ENCODE measurements at places on chromosomes 2 and 18.

- no peak for DNase-seq
These were observed 1411.5 kb upstream of the ACVR2A start for GRCh38 chr2:146433116-146433875.

GRCh38 chr18:6352275-6352674, 62.4 kb downstream of the L3MBTL4 start:
- DNase-seq = no peak

GRCh38 chr18:79510046-79510685, 114.4 kb downstream of the NFATC1 start:
- no peak for DNase-seq

- DNase-seq = no peak
These were observed 53.1 kb downstream of the HPCAL1 start for GRCh38 chr2:10355471-10356438.

DNA sequence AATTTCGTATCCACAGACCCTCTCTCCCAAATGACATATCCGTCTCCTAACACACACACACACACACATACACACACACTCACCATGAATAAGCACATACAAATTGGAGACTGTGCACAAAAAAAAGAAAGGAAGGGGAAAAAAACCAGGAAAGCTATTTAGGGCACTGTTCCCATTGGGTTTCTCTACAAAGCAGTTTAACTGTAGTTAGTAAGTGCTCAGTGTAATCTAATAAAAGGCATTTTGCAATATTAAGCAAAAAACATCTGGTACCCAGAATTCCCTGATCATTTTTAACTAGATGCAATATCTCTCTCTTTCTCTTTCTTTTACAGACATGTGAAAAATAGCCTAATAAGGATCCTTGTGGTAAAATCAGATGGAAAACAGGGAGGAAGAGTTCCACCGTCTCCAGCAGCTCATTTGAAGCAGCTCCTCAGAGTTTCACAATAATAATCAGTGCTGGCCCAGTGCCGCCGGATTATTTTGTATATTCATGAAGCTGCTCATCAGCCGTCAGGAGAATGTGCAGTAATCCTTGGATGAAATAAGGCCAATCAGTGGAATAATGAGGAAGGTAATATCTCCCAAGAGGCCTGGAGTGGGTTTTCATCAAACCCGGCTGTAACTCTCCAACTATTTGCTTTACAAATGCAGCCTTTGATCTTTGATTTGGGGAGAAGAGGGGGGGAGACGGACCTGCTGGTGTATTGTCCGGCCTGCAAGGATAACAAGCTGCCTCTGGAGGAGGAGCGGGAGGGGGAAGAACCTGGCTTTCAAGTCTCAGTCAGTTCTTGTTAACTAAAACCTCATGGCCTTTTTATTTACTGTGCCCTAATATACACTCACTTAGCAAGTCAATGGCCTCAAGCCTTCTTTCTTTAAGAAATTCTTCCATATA, 227.6 kb upstream of the SMIM21 start:
- no peak for DNase-seq

GRCh38 chr2:224023188-224023587, 15.9 kb downstream of the SERPINE2 start:
- no peak for DNase-seq

- no peak for DNase-seq
These were observed 223.1 kb downstream of the RBM43 start for GRCh38 chr2:151038516-151038915.

DNA sequence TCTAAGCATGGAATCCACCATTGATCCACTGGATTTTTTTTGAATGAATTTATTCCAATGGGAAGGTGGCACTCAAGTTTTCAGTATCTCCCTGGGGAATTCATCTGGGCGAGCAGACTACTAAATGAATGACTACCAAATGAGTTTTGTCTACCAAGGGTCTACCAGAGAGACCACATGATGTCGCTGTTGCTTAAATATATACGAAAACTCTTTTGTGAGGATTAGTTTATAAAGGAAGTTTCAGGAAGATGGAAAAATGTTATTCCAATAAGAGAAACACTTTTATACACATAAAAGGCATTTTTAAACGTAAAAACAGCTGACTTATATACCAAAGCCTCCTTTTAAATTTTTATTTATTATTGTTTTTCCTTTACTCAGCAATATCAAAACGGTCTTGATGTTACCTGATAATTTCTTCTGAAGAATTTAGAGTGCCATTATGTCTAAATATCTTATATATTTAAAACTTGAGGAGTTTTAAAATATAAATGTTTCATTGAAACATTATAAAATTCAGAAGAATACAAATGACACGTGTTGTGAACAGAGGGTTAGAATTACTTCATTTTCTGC, 139.7 kb downstream of the HRH4 start:
- DNase-seq = no peak

GRCh38 chr2:232351686-232352510, 26.7 kb upstream of the ALPP start:
- no peak for DNase-seq

DNA sequence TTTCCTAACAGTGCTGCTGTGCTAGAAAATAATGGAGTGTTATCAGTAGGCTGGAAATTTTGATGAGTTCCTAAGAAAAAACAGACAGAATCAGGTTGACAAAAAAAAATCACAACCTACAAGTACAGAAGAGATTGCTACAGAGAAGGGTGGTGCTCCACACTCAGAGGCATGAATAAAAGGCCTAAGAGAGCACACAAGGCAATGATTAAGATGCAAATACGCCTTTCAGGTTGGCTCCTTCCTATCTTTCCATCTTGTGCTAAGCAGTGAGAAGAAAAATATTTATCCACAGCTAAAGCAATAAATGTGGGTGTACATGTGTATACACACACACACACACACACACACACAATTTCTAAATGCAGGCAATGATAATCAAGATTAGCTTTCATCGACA, 130.6 kb upstream of the UBE2E3 start:
- no peak for DNase-seq

GRCh38 chr2:170660409-170660808, 54.7 kb upstream of the SP5 start:
- no peak for DNase-seq

DNA sequence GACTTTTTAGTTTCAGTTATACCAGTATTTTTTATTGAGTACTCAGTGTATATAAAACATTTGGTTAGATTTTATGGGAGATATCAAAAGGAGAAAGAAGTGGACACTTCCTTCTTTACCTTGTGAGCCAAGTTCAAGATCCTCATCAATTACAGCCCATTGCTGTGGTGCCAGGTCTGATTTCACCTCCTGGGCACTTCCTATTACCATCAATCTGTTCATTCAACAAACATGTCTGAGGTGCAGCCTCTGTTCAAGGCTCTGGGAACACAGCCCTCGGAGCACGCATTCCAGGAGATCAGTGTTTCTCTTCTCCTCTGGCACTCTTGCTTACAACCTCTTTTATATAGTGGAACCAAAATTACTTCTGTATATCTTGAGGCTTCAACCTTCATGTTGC, 171.4 kb upstream of the ALPP start:
- DNase-seq = no peak

- no peak for DNase-seq
These were observed 308.3 kb upstream of the EPAS1 start for GRCh38 chr2:45988879-45989278.

DNA sequence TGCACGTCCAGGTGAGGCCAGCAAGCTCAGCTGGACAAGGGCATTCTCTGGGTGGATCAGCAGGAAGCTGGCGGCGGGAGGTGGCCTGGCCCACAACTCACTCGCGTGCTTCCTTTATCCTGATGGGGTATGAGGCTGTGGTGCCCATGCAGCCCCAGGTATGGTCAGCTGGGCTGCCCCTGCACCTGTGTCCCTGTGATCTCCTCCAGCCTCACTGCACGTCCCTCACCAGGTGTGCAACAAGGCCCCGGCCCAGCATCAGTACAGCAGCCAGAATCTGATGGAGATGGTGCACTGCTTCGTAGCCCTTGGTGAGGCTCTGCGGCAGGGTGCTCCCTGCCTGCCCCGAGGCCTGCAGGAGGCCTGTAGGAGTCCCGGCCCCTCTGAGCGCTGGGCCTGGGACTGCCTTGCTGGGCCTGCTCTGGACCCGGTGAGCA, 17.6 kb downstream of the MROH2A start:
- no peak for DNase-seq

- no peak for DNase-seq
These were observed 176.6 kb downstream of the SH3RF3 start for GRCh38 chr2:109305490-109306167.

GRCh38 chr18:60585670-60586069, 213.1 kb upstream of the MC4R start:
- DNase-seq = no peak

DNA sequence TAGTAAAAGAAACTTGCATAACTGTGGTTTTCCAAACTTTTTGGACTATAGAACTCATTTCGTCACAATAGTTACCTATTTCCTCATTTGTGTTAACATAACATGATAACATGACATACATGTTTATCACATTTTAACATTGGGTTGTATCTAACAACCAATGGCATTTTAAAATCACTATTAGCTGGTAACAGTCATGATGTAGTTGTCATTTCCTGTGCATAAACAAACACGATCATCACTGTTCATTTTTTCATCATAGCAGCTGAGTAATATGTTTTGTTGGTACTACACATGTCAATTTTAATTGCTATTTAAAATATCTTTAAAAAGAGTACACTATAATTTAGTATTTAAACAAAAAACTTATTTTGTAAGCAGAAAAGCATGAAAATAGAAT, 402.4 kb downstream of the SATB2 start:
- DNase-seq = no peak

- no peak for DNase-seq
These were observed 135.2 kb downstream of the LAMA1 start for GRCh38 chr18:6982398-6982797.

DNA sequence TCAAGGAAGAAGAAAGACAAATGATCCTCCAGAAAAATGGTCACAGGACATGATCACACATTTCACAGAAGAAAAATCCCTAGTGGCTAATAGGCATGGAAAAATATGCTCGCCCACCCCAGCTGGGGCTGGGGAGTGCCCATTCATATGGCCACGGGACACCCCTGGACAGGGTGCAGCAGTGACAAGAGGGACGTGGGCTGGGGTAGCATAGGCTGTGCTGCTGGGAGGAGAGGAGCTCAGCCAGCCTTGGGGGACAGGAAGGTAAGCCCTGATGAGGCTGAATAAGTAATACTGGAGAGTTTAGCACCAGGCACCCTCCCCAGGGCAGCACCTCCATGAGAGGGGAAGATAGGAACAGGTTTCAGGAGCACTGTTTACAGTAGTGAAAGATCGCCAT, 254.9 kb upstream of the HS6ST1 start:
- no peak for DNase-seq

GRCh38 chr2:10271946-10272345, 30.8 kb upstream of the HPCAL1 start:
- no peak for DNase-seq

GRCh38 chr2:158670292-158670691, 124.8 kb upstream of the DAPL1 start:
- DNase-seq = no peak

GRCh38 chr2:149768320-149768799, 180.8 kb upstream of the MMADHC start:
- no peak for DNase-seq

- DNase-seq = no peak
These were observed 74.0 kb upstream of the FZD7 start for GRCh38 chr2:201959626-201960025.

- DNase-seq = no peak
These were observed 351.0 kb upstream of the POU3F3 start for GRCh38 chr2:104502901-104503300.

GRCh38 chr18:60417946-60418345, 45.4 kb upstream of the MC4R start:
- no peak for DNase-seq

DNA sequence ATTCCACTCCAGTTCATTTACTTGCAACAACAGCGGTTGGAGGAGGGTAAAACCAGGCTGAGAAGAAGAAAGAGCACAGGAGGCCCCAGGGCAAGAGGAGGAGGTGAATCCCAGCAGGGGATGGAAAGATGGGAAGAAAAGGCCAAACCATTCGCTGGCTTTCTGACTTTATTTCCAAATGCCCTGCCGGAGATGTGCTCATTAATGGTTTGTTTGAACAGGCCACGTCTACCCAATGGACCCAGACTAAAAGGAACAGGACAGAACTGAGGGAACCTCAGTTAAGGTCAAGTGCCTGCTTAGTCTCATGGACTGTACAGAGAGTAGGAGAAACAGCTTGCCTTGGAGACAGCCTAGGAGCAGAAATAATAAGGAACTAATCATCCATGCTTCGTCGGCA, 121.6 kb upstream of the NDUFV2 start:
- DNase-seq = no peak

- no peak for DNase-seq
These were observed 271.4 kb upstream of the POU3F3 start for GRCh38 chr2:104582471-104582870.

GRCh38 chr2:21650569-21650968, 526.8 kb downstream of the TDRD15 start:
- no peak for DNase-seq

GRCh38 chr2:17733599-17733998, 20.0 kb downstream of the SMC6 start:
- no peak for DNase-seq

DNA sequence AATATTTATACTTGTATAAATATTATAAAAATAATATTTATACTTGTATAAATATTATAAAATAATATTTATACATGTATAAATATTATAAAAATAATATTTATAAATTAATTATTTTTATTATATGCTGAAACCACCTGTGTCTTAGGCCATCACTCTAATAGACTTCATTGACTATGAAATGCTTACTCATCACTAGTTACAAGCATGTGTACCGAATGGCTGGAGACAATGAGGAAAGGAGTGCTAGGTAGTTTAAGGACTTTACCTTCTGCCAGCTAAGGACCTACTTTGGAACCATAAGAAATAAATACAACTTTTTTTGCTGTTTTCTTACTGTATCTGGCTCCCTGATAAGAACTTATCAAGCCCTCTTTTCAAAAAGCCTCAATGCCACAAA, 228.8 kb downstream of the LRRTM1 start:
- no peak for DNase-seq

- no peak for DNase-seq
These were observed 449 bp upstream of the ATRAID start for GRCh38 chr2:27211241-27211942.

GRCh38 chr18:12819322-12819721, 64.7 kb downstream of the PTPN2 start:
- no peak for DNase-seq

GRCh38 chr18:31586616-31587015, 5.1 kb upstream of the TTR start:
- no peak for DNase-seq

GRCh38 chr2:66109419-66109818, 325.5 kb upstream of the MEIS1 start:
- DNase-seq = no peak

DNA sequence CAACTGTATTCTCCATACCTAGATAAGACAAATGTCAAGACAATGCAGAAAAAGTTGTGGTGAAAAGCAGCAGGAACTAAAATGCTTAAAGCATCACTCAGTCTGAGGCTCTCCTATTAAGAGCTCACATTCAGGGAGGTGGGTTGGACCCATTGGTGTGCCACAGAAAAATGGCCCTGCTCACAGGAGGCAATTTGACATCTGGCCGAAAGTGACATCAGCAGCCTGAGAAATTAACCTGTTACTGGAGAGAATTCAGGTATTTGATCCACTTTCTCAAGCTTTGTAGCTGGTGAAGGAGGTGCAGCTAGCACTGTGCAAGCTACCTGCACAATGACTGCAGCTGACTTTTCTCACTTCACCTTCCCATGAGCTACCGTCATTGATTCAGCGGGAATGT, 86.0 kb downstream of the TMEM247 start:
- no peak for DNase-seq

- DNase-seq = no peak
These were observed 98.1 kb upstream of the ZFP36L2 start for GRCh38 chr2:43324259-43325106.

All from activated gamma-delta T cell treated with anti-CD3 and anti-CD28 coated beads, Interleukin-2, amount 50 U/mL, for 16 hours (primary cell).